ENCODE measurements at places on chromosomes 13 and 19.

GRCh38 chr19:49431330-49431749 is 6.2 kb downstream of the GFY start:
- no peak for DNase-seq

DNA sequence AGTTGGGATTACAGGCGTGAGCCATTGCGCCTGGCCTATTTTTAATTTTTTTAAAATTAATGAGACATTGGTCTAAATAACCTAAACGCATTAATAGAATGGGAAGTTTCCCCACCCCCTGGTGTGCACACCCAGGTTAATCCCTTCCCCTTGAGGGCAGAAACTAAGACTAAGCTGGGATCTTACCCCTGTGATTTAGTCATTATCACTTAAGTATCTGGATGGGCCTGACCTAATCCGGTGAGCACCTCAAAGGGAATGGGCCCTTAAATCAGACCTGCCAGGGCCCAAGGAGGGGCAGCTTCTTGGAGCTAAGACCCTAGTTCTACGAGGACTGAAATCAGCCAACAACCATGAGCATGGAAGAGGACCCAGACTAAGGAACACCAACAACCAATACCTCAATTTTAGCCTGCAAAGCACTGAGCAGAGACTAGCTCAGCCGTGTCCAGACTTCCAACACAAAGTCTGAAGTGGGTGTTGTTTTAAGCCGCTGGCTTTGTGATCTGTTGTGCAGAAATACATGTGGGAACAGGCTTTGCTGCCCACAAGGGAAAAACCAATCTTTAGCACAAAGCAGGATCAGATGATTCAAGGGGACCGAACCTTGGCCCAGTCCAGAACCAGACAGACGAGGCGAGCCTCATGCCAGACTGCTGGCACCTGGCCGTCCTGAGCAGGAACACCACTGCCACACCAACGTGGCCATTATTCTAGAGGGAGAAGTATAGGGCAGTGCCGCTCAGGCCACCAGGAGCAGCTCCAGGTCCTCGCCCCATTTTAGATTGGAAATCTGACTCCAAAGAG is 7.1 kb downstream of the UBE2S start:
- DNase-seq, result no peak

- no peak for DNase-seq
These were observed 11.6 kb downstream of the CLEC4G start for GRCh38 chr19:7720351-7720750.

DNA sequence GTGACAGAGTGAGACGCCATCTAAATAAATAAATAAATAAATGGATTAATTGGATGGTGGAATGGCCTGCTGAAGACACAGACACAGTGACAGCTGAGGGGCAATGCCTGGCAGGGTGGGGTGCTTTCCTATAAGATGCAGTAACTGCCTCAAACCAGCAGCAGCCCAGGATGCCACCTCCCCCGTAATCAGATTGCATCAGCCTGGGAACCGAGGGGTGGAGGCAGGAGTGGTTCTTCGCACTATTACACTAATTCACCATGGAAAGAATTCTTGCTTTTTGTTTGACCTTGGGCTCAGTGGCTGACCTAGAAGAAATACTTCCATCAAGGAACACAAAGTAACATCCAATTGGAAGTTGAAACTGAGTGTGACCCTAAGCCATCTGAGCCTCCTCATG is 31.6 kb upstream of the USP12 start:
- DNase-seq, result no peak

DNA sequence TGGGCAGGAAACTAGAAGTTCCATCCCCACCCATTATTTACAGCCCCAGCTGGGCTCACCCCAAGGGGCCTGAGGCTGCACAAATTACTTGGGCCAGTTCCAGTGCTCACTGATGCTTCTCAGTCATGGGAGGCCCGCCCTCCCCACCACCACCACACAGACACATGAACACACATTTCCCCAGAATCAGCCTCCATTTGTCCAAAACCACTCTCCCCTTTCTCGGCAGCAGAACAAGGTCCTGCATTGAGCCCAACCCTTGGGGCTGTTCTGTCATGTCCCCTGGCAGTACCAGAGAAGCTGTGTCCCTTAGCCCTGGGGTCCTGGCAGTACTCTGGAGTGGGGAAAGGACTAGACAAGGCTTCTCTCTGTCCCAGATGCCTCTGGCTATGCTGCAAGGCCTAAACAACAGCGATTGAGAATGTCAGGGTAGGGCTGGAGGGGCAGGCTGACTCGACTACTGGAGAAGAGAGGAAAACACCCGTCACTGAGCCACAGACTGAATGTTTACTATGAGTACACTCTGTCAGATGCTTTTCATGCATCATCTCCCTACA is 21.8 kb downstream of the SAMD4B start:
- DNase-seq, result no peak

Data from NCI-H187 treated with DMSO at 0.1 percent for 48 hours (cell line).